Left lung (tissue), 14 donors: ENCODE measurements at places on chromosomes 2 and 18. TPM values are rescaled to one million over a fixed set of nuclear protein-coding genes. Genes with fewer than 3 reads are reported as not detected.

Gene ERCC3
- total RNA-seq: 31.0 TPM

Gene MAP3K19
- total RNA-seq: not detected

Gene ZSWIM2
- total RNA-seq: not detected

Gene USP14
- total RNA-seq: 59.7 TPM

Gene VSNL1
- total RNA-seq: 3.1 TPM

Gene CDK15
- total RNA-seq: 0.84 TPM

Gene ACVR1
- total RNA-seq: 36.9 TPM

Gene ANKRD29
- total RNA-seq: 51.9 TPM

Gene PAIP2B
- total RNA-seq: 5.9 TPM

Gene IGFBP2
- total RNA-seq: 48.9 TPM

Gene IL1B
- 38.1 TPM for total RNA-seq

Gene CYP27A1
- total RNA-seq: 77.9 TPM

Gene LIMS4
- total RNA-seq: 1.6 TPM
